ENCODE measurements at places on chromosomes 5 and 9.
A peak's percentile ranks its signal among the peaks of the same experiment; 100 is the strongest.

DNA sequence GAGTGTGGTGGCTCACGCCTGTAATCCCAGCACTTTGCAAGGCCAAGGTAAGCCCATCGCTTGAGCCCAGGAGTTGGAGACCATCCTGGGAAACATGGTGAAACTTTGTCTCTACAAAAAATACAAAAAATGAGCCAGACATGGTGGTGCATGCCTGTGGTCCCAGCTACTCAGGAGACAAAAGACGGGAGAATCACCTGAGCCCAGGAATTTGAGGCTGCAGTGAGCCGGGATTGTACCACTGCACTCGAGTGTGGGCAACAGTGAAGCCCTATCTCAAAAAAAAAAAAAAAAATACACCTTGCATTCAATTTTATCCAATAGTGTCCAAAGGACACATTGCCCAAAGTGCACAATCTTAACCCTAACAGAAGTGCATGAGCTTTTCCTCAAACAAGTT lies 372.8 kb downstream of the CDH12 start:
- DNase-seq, result no peak

- no peak for DNase-seq
Observed at GRCh38 chr5:175378444-175379028, 65.4 kb downstream of the DRD1 start.

DNA sequence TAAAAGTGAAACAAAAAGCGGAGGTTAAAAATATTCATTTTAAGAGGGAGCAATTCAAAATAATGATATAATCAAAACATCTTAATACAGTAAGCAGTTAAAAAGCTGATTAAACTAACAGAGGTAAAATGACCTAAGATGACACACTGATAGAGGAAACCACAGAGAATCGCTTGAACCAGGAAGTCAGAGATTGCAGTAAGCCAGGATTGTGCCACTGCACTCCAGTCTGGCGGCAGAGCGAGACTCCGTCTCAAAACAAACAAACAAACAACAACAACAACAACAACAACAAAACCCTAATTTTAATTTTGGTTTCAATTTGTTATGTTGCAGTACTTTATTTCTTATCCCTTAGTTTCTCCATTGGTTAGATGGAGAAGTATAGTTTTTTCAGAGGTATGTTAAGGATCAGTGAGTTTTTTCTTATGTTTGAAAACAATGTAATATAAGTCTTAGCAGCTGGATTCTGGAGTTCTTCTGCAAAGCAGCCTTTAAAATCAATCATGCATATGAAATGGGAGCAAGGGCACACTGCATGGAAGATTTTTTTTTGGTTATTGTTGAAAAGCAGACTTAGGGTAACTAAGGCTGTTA lies 58.5 kb downstream of the MLANA start:
- no peak for DNase-seq

GRCh38 chr5:31153521-31153920 lies 40.0 kb upstream of the CDH6 start:
- no peak for DNase-seq

- DNase-seq, result no peak
Observed at GRCh38 chr5:110257971-110258370, 468.5 kb downstream of the TMEM232 start.

GRCh38 chr5:96004087-96004486 lies 42.4 kb upstream of the ELL2 start:
- DNase-seq, result no peak

GRCh38 chr9:129641750-129642585 lies at the start of gene ASB6:
ASB6 (minus strand) TSS chr9:129642151; CDS start chr9:129641999, 152 bp downstream.
- peak; percentile 81 for DNase-seq

- no peak for DNase-seq
Observed at GRCh38 chr9:131145245-131145644, 19.9 kb downstream of the NUP214 start.

DNA sequence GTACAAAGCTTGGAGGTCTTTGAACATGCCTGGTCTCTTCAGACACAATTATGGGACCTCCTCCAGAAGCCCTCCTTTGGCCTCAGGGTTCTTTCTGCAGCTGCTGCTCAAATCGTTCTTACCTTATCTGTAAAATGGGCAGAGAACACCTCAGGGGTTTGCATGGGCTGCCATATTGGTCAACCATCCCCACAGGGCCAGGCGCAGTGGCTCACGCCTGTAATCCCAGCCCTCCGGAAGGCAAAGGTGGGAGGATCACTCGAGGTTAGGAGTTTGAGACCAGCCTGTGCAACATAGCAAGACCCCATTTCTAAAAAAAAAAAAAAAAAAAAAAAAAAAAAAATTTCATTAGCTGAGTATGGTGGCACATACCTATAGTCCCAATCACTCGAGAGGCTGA lies 29.1 kb upstream of the TCF7 start:
- DNase-seq, result no peak

DNA sequence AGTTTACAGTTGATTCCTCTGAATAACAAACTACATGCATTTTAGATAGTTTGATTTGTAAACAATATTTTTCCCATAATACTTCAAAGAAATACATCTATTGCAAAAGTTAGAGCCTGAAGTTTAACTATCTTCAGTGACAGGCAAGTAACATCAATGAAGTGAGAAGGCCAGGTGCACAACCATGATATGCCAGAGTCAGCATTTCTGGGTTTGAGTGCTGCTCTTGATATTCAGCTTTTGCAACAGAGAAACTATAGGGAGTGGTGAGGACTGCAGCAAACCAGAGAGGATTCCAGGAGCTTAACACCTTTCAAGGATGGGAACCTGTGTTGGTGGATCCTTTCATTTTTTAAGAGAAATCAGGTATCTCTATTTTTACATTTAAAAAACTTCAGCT lies 79.4 kb upstream of the RASEF start:
- no peak for DNase-seq

DNA sequence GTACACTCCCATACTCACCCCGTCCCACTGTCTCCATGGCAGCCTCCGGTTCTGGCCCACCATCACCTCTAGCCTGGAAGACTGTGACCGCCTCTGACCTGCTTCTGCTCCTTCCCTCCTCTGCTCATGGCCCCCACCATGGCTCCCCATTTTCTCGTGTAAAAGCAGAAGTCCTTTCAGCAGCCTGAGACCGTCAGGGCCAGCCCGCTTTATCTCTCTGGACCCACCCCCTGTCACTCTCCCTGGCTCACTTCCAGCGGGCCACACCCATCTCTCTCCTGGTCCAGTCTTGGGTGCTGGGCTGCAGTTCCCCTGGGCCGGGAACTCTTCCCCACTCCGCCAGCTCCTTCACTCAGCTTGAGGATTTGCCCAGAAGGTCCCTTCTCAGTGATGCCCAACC lies 96.0 kb upstream of the RUFY1 start:
- DNase-seq, result no peak

Data from SHP77 treated with DMSO at 0.1 percent for 48 hours (cell line).